ENCODE measurements at places on chromosomes 11 and 22.

- no peak for DNase-seq
These were observed 926.3 kb downstream of the BRD1 start for GRCh38 chr22:48901324-48901723.

GRCh38 chr11:18000760-18001159 is 12.1 kb downstream of the SERGEF start:
- DNase-seq, result no peak

- no peak for DNase-seq
These were observed 432 bp upstream of the GP1BB start for GRCh38 chr22:19722982-19723231.

DNA sequence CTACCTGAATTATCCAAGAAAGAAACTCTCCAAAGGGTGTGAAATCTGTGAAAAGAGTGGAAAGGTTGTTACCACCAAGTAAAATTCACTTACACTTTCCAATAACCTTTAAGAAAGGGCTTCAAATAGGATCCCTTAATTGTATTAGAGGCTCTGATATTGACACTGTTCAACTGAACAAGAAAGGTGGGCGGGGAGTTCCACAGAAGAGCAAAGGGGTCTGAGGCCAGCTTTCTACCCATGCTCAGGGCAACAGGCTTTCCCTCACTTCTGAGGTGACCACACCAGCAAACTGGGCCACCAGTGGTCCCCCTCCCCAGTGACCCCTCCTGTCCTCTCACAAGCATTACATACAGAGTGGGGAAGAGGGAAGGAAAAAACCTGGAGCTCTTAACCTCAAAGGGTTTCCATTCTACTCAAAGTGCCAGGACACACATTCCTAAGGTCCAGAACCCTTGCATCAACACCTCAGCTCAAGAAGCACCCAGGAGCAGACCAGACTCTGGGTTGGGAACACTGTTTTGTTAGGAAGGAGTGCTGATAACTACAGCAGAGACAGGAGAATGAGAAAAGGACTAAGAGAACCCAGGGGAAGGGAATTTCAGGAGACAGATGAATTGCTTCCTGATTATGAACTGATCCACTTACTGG is 71.6 kb upstream of the AKIP1 start:
- no peak for DNase-seq

DNA sequence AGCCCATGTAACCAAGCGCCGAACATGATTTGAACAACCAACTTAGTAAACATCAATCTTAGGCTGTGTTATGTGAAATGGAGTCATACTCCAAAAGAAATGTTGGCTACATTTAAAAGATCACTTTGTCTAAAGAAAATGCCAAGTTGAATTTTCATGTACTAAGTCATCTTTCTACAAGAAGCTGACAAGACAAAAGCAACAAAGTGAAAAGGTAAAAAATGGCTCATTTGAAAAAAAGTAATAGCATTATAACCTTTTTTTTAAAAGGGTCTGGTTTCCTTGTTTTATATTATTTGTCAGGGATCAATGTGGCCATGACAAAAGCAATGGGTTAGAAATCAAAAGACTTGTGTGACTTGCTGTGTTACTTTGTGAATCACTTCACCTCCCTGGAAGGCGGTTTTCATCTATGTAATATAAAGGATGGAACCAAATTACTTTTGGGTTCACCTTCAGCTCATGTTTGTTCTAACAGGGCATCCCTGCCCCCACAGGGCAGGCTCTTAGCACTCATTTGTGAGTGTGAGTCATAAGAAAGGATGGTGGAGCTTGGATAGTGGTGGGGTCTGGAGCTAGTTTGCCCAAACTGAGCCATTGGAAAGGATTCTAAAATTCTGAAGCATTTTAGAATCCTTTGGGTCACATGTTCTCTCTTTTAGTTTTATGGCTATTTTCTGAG is 131.9 kb upstream of the MTMR2 start:
- no peak for DNase-seq

DNA sequence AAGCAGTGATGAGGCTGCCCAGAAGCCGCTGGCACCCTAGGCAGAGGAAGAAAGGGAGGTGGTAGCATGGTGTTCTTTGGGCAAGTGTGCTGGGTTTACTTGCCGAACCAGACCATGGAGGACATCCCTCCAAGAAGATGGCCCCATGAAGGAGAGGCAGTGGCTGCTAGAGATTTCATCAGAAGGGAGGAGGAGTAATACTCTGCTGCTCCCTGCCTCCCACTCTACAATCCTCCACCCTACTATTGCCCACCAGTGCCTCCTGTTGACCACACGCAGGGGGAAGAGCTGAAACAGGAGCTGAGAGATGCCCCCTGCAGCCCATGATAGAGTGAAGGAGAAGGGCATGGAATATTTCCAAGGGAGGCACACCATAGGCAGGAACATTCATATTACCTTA is 51.0 kb upstream of the PRSS23 start:
- no peak for DNase-seq

DNA sequence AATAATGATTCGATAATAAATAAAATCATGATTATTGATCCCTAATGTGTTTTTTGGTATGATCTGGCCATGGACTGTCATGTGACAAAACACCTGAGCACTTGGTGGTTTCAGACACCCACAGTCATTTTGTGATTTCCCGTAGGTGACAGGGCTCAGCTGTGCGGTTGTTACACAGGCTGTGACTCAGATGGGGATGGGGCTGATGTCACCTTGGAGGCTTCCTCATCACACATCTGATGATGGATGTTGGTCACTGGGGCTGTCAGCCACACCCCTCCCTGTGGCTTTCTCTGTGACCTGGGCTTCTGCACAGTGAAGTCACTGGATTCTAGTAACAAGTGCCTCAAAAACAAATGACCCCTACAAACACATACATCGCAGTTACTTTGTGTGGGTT is 995.1 kb downstream of the BRD1 start:
- no peak for DNase-seq

DNA sequence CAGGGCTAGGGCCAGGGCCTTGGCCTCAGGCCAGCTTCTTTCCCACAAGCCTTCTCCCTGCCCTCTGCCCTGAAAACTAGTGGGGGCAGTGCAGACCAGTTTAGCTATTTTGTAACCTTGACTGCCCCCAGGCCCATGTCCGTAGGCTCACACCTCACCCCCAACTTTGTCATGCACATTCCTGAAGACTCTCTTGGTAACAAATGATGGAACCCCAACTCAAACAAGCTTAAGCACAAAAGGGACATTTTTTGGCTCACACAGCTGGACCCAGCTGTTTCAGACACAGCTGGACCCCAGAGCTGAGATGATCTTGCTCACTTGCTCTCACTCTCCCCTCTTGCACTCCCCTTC is 46.6 kb downstream of the KCNQ1OT1 start:
- no peak for DNase-seq

DNA sequence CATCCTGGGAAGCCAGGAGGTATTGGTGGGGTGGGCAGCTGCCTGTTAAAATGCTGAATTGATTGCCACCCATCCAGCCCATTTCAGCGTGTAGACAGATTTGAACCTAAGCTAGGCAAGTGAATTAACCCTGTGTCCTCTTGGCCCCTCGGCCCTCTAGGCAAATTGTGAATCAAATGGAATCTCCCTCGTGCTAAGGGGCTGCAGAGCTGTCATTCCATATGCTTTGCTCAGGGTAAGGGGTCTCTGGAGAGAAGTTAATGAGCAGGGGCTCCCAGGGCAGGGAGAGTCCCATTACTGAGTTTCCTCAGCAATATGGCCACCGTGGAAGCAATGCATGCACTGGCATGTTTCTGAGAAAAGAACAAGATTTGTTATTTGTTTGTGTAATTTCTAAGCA is 117.7 kb upstream of the RCN1 start:
- no peak for DNase-seq

- no peak for DNase-seq
These were observed 65.0 kb downstream of the PARVB start for GRCh38 chr22:44088976-44089570.

DNA sequence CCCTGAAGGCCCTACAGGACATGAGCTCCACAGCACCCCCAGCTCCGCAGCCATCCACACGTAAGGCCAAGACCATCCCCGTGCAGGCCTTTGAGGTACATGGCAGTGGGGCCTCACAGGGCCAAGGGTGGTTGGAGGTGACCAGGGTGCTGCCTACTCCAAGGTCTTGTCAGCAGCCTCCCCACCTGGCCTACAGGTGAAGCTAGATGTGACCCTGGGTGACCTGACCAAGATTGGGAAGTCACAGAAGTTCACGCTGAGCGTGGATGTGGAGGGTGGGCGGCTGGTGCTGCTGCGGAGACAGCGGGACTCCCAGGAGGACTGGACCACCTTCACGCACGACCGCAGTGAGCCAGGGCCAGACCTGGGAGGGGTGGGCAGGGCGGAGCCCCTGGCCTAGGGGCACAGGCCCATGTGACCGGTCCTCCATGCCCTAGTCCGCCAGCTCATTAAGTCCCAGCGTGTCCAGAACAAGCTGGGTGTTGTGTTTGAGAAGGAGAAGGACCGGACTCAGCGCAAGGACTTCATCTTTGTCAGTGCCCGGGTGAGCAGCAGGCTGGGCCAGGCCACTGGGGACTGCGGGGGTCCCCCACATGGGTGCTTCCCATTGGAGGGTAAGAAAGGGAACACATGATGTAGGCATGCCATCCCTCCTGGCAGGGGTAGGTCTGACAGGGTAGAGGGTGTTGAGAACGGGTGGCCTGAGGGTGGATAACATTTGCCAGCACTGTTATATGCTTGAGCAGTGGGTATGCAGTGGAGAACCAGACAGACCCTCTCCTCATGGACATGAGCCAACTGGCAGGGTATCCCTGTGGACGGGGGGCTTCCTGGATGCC is 5.6 kb downstream of the INPPL1 start:
- no peak for DNase-seq

DNA sequence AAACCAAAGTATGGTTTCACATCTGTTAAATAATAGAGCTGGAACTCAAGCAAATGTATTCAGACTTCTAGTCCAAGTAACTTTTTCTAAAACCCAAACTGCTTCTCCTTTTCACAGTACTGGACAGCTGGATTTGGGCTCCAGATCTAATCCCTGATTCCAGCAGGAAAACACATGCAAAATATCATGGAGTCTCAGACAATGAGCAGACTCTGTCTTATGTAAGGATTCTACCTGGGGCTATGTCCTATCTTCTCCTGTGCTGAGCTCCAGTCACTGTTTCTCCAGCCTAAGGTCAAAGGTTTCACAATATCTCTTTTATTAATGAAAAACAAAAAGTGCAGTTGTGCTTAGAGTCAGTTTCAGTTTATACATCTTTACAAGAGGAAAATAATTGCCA is 83.2 kb upstream of the EED start:
- DNase-seq, result no peak

DNA sequence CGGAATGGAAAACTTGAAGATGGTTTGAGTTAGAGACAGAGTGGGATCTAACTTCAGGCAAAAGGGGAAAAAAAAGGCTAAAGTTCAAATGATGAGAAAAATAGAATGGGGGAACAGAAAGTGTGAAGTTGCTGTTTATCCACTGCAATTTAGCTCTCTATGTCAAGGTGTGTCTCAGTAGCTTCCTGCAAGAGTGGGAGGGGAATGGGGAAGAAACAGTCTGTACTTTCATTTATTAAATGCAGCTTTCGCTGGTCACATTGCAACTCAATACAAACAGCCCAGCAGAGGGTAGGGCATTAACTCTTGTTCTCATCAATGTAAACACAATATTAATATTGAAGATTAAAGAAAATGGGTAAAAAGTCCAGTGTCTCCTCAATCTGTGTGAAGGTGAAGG is 214.7 kb upstream of the SYN3 start:
- DNase-seq, result no peak

DNA sequence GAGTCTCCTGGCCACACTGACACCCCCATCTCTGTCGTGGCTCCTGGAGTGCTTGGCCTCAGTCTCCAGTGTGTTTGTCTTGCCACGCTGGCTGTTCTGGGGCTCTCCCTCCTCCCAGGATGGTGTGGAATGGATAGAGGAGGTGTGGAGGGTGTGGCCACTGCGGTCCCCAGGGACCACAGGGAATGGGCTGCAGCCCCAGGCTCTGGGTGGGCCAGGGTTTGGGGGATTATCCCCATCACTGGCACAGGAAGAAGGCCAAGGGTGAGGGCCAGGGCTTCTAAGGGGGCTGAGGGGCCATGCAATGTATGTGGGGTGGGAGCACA is 8.1 kb downstream of the GNAZ start:
- DNase-seq, result no peak

- no peak for DNase-seq
These were observed 8.6 kb downstream of the CDPF1 start for GRCh38 chr22:46241396-46242007.

GRCh38 chr22:33180356-33180755 is 122.2 kb upstream of the SYN3 start:
- DNase-seq, result no peak

- DNase-seq, result no peak
These were observed 30.3 kb upstream of the PISD start for GRCh38 chr22:31692186-31692886.

All from hippocampal formation (tissue), 2 donors.